ENCODE measurements at places on chromosomes 6 and 20. TPM values are rescaled to one million over a fixed set of nuclear protein-coding genes. Genes with fewer than 3 reads are reported as not detected.

The SRF gene
- total RNA-seq = 79.5 TPM

The MAFB gene
- total RNA-seq = 82.9 TPM

The C6orf163 gene
- 4.7 TPM for total RNA-seq

GRCh38 chr20:51513545-51513944, 29.0 kb downstream of the NFATC2 start:
- no peak for DNase-seq

GRCh38 chr6:146925846-146926245, 278.4 kb upstream of the STXBP5 start:
- DNase-seq = no peak

- DNase-seq = no peak
Observed at GRCh38 chr6:79143320-79143898, 65.4 kb upstream of the PHIP start.

- DNase-seq = no peak
Observed at GRCh38 chr6:116545651-116546050, at the start of gene TRAPPC3L. TSS of gene TRAPPC3L (minus strand) at chr6:116545684. CDS start at chr6:116545514, 170 bp downstream.

DNA sequence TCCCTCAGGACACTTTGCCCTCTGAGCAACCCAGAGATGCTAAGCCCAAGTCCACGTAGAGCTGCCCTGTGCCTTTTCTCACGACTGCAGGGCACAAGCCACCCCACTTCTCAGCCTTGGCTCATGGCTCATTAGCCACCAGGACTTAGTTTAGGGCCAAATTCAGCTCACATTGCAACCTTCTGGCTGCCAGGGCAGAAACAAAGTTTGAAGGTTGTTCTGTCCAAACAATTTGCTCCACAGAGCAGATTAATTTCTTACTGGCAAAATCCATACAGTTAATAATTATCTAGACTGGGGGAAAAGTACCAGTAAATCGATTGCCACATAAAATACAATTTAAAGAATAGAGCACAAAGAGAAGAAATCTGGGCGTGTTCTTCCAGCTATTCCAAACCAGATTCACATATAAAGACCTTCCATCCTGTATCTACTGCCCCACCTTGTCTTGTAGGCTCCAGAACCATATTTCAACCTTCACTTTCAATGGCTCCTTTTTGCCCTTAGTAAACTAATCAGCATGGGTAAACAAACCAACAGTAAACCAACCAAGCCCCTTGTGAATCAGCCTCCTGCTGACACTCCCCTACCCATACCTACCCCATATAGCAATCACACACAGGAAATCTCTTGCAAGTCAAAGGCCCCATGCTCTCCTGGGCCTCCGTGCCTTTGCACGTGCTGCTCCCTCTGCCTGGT, 101.9 kb downstream of the QRSL1 start:
- no peak for DNase-seq

All from thoracic aorta (tissue), 2 donors.